ENCODE measurements at places on chromosomes 12 and 14.

DNA sequence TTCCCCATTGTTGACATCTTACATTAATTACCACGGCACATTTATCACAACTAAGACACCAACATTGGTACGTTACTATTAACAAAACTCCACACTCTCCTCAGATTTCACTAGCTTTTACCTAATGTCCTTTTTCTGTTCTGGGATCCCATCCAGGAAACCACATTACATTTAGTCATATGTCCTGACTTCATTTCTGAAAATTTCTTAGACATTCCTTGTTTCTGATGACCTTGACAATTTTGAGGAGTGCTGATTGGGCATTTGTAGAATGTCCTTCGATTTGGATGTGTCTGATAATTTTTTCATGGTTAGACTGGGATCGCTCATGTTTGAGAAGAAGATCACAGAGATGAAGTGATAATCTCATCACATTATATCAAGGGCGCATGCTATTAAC lies 34.6 kb upstream of the ACSM4 start:
- DNase-seq, result no peak

GRCh38 chr14:96730386-96730785 lies 66.8 kb upstream of the VRK1 start:
- no peak for DNase-seq

DNA sequence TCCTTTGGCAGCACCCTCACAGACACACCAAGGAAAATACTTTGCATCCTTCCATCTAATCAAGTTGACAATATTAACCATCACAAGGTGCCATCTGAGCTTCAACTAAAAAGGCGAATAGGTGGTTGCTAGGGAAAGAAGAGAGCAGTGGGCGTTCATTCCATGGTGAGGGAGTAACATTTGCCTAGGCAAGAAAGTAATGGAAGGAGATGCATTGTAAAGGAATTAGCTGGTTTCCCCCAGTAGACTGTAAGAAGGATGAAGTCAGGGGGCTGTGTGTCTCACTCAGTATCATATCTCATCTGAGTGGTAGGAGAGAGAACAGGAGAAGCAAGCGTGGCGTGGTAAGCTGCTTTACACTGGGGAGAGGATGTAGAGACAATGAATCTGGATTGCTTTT lies 34.7 kb downstream of the AKAP6 start:
- no peak for DNase-seq

- no peak for DNase-seq
Observed at GRCh38 chr14:74427651-74428050, 1.6 kb upstream of the SYNDIG1L start.

DNA sequence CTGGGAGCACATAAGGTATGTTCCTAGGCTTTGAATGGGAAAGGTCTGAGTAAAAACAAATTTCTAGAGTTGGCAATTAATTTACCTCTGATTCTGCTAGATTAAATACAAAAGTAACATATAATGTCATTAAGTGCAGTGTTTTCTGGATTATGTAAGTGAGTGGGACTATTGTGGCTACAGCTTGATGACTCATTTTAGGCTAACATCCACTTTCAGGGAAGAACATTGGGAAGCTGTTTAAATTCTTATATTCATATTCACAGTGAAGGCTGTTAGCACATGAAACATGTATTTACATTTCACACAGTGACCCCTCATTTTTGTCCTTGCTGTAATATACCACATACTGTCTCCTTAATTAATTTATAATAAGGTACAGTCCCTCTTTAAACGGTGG lies 13.2 kb upstream of the BMAL2 start:
- DNase-seq, result no peak

DNA sequence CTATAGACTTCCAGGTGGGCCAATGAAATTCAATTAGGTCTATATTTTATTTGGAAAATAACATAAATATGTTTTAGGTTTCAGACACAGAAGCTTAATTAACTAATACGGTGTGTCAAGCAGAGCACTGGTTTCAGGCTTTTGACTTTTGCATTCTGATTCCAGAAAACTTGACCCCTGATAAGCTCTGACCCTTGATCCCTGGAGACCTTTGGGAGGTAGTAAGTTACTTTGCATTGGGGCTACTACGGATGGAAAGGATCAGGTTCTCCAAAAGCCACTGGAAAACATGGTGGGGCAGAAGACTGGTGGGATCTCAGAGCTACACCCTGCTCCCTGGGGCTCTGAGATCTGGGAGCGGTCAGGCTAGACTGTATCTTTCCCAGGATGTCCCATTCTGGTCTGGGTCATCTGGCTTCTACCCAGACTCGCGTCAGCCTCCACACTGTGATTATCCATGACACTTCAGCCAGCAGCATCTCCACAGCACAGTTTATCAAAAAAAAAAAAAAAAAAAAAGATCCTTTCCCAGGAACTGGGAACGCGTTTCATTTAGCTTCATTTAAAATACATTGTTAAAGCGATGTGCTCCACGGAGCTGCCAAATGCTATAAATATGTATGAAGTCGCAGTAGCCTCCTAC lies 17.8 kb upstream of the EMP1 start:
- DNase-seq, result no peak

GRCh38 chr12:116140529-116140928 lies 137.0 kb downstream of the MED13L start:
- no peak for DNase-seq

DNA sequence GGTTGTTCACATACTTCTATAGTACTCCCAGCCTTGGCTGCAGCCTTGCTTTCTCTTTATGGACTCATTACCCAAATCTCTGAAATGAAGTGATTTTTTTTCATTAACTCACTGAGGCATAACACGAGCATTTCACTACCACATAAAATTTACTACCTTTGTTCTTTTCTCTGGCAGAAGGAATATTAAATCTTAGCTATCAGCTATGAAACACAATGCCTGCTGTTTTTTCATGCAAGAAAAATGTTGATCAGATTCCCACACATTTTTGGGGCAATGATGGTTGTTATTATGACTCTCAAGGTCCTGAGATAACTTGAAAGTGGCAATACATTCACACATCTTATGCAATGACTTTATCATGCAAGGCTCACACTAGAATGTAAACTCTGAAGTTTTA lies 225.3 kb upstream of the ATP2B1 start:
- DNase-seq, result no peak

DNA sequence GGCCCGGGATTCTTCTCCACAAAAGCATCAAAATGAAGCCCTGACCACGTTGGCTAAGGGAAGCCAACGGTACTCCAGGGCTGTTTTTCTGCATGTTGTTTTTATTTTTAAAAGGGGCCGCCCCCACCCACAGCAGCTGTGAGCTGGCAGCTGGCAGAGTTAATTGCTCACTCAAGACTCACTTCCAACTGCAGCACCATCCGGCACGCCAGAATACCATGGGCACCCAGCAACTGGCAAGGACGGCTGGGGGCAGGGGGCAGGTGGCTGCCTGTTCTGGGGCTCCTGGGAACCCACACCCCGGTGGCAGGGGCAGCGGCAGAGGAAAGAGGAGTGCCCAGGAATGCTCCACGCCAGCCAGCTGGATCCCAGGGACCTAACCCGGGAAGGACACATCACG lies 44.3 kb downstream of the NCOR2 start:
- no peak for DNase-seq

DNA sequence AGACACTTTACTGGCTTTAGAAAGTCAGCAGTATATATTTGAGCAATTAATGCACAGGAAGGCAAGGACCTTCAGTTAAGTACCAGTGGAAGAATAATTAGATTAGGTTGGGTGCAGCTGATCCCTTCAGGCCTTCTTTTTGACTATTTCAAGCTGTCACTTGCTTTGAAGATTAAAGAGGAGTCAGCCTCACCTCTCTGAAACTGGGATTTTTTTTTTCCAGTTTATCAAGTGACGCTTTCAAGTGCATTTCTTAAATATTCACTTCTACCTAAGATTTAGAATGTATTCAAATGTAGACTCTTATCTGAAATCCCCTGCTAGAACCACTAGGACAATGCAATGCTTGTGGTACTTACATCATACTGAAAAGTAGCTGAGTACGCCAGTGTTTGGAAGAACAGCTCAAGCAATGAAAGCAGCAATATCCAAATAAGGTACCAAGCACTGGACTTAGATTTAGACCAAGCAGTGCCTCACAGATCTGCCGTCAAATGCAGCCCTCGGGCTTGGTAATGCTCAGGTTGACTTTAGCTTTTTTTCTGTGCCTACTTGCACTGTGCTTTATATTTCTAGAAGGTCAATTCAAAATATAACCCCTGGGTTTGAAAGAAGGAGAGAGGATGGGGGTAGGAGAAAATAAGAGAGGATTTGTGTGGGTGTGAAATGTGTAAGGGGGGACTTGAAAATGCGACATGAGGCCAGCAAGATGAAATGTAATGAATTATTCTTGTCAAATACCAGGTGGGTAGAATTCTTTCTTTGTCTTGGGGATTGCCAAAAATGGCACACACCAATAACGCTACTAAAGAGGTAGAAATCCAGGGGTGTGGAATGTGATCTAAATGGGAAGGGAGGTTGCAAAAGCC lies 3.7 kb upstream of the FERMT2 start:
- no peak for DNase-seq

DNA sequence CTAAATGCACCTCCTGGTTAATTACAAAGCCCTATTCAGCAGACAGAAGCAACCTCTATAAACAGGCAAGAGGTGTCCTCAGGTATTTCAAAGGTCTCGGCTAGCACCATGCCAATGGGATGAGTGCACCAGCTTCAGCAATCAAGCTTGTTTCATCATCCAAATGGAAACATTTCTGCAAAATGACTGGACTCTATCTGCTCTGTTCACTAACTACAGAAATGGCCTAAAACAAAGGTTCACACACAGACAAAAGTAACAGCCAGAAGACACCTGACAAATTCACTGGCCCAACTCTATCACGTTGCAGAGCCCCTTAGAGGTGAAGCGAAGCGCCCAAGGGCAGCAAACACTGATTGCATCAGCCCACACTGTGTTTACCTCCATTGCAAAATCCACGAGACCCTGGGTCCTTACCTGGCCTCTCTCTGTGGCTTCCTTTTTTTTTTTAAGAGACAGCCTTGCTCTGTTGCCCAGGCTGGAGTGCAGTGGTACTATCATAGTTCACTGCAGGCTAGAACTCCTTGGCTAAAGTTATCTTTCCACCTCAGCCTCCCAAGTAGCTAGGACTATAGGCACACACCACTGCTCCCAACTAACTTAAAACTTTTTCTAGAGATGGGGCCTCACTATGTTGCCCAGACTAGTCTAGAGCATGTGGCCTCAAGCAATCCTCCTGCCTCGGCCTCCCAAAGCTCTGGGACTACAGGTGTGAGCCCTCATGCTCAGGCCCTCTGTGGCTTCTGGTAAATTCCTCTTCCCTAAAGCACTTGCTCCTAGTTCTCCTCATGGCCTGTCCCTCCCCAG lies 8.5 kb upstream of the SYNE3 start:
- DNase-seq, result no peak

DNA sequence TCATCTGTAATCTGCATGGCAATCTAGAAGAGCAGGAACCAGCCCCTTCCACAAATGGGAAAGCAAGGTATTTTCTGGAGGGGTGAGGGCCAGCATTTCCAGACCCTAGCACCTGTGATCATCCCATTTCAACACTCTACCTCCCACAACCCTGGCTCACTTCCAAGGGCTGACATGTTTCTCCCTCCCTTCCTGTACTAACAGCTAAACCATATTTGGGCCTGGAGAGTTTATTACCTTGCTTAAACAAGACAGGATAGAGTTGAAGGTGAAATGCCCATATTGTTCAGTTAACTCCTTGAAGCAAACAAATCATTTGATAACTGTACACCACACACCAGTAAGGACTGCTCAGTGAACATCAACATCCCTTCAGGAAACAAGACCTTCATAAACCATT lies 158.4 kb downstream of the PPM1H start:
- no peak for DNase-seq
